Adipocyte (in vitro differentiated cells): ENCODE measurements at places on chromosomes 2 and 18.

GRCh38 chr2:100580367-100581276 is 17.8 kb downstream of the PDCL3 start:
- DNase-seq: no peak

DNA sequence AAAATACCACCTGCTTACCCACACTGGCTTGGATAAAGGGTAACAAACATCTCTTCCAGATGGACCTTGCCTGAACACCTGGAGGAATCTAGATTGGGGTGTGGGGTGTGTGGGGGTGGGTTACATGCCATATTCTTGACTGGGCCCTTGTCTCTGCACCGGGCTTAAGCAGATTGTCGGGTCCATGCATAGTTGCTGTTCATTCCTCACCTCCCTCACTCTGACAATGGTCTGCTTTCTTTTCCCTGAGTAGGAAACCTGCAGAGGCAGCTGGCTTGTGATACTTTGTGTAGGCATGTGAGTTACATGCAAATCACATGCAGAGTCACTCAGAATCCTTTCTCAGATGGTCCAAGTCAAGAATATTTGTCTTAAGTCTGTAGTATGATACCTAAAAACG is 112.8 kb upstream of the GLS start:
- DNase-seq: no peak

DNA sequence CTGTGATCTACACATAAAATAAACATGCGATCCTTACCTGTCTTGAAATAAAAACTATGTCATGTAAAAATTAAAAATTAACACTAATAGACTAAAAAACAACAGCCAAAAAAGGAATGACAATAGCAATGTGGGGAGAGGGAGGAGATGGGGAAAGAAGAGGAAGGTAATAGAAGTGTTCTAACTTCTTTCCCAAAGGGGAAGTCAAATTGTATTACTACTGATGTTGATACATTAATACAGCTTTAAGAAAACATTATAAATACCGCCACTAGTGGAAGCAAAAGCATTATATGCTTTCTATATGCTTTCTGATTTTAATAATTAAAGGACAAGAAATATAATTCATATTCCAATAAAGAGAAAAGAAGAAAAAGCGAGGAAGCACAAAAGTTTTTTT is 22.2 kb downstream of the ZNF516 start:
- DNase-seq: no peak

DNA sequence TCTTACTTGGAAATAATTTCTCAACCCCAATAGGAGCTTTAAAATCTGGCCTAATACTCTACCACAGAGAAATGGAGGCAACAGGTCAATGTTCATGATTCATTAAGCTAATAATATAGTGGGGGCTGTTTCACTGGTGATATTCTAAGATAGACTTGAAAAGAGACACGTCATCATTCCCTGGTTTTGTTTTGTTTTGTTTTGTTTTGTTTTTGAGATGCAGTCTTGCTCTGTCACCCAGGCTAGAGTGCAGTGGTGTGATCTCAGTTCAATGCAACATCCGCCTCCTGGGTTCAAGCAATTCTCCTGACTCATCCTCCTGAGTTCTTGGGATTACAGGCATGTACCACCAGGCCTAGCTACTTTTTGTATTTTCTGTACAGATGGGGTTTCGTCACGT is 37.5 kb upstream of the SOS1 start:
- no peak for DNase-seq

- no peak for DNase-seq
Observed at GRCh38 chr2:10779776-10780490, 32.7 kb downstream of the PDIA6 start.

GRCh38 chr18:44626807-44627206 is 53.9 kb upstream of the SETBP1 start:
- no peak for DNase-seq

DNA sequence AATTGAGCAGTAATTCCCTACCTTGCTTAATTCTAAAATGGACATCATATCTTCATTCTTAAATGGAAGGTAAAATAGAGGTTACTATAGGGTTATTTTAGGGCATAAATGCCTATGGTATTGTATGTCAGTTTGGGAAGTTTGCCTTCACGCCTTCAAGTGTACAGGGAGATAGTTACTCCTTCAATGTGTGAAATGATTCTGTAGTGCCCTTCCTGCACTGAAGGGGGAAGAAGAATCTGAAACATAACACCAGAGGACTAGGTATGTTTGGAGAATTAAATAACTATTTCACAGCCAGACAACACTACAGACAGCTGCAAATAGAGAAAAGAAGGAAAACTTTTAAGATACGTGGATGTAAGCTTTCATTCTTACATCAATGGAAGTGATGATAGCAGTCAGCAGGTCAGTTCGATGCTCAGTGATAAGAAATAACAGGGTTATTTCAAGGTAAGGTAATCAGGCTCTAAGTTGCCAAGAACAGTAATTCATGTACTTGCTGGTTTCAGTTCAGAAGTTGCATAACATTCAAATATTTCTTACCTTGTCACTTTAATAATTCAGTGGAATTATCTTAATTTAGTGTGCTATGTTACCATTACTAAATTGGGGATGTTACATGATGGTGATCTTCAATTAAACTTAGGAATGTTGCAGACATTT is 4.0 kb downstream of the PKP4 start:
- DNase-seq: peak; percentile 8

- no peak for DNase-seq
Observed at GRCh38 chr2:9998916-9999654, 44.3 kb upstream of the KLF11 start.

GRCh38 chr2:23487735-23488492 is 102.9 kb downstream of the KLHL29 start:
- peak; percentile 77 for DNase-seq

GRCh38 chr2:3388412-3388738 is 8.9 kb downstream of the TRAPPC12 start:
- no peak for DNase-seq

GRCh38 chr2:148546270-148546669 is 98.3 kb upstream of the EPC2 start:
- no peak for DNase-seq

- no peak for DNase-seq
Observed at GRCh38 chr2:199983534-199983933, 28.2 kb downstream of the MAIP1 start.

DNA sequence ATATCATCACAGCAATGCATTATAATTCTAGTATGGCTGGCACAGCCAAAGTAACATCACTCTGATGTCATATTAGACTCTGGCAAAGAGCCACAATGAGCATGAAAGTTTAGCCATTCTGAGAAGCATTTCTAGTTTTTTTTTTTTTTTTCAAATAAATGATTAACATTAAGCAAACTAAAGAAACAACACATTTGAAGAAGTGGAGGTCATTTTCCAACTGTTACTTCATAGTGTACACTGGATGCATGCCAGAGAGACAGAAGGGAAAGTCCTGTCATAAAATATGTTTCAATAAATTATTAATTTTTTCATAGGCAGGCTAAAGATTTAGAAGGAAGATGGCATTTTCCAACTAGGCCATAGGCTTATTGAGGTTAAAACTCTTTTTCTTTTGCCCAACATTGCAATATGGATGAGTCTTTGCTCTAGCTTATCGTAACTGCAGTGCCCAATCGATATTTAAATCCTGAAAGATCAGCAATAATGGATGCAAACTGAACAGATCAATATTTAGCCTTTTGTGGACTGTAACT is 1630.4 kb upstream of the ACVR2A start:
- DNase-seq: no peak

- DNase-seq: no peak
Observed at GRCh38 chr2:195410074-195410671, 246.9 kb upstream of the SLC39A10 start.
